ENCODE measurements at places on chromosomes 5 and 9.

GRCh38 chr5:102511666-102512065, 12.9 kb upstream of the SLCO6A1 start:
- peak; percentile 6 for DNase-seq

GRCh38 chr5:172641359-172642050, 442 bp downstream of the NEURL1B start:
- DNase-seq, result peak; percentile 14

DNA sequence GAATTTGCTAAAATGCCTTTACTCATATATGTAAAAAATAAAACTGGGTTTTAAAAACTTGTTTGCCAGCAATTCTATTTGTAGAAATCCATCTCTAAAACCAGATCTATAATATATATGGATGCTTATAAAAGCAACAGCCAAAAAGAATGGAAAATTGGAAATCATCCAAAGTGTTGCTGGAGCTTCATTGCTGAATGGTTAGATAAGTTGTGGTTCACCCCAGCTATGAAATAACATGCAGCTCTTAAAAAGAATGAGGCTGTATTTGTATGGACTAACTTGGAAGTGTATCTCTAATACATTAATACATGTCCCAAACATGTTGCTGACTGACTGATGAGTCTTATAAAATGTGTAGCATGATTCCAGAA, 76.2 kb downstream of the STK10 start:
- DNase-seq, result no peak

DNA sequence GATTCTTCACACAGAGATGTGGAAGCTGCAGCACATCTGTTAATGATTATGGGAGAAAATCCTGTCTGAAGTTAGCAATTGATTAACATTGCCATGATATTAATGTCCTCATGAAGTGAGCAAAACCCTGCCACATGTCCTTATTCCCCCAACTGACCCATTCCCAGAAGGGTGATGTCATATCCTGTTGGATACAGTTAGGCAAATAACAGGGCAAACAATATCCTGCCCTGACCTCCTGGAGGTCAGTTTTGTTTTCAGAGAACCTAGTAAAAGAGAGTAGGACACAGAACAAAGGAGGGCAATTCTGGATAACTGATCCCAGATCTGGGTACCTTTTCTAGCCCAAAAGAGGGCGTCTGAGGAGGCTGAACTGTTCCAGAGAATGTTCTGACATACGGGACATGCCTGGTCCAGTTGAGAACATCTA, 11.0 kb downstream of the ABLIM3 start:
- DNase-seq, result no peak

DNA sequence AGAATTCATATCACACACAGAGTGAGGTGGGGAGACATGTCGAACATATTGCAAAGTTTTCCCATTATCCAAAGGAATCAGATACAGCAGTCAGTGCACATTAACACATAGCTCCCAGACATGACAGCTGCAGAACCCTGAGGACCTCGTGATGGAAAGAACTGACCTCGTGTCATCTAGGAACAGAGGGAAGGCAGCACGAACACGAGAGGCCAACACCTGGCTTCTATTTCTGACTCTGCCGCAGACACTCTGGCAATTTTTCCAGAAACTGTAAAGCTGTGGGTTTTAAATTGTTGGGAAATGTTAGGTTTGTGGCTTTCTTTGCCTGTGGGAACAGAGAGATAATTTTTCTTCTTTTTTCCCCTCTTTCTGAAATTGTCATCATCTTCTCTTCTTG, 315.0 kb upstream of the PIK3R1 start:
- DNase-seq, result no peak

- peak; percentile 42 for DNase-seq
These were observed 269.4 kb downstream of the CWC27 start for GRCh38 chr5:65037831-65038815.

GRCh38 chr9:131752231-131752884, 12.5 kb upstream of the RAPGEF1 start:
- no peak for DNase-seq

DNA sequence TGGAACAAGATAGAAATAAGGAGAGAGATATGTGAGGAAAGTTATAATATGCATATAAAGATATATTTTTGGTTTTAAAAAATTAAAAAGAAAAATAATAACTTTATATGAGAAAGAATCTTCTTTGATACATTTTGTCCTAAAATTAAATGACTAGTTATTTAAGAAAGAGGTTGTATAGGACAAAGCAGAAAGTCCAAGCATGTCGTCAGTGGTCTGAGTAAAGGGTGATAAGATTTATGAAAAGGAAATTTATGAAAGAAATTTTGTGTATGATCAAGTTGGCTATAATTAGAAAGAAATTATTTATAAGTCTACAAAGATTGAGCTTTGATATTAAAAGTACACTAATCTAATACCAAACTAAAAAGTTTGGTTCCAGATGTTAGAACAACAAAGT, 32.0 kb downstream of the GTF3C4 start:
- no peak for DNase-seq

DNA sequence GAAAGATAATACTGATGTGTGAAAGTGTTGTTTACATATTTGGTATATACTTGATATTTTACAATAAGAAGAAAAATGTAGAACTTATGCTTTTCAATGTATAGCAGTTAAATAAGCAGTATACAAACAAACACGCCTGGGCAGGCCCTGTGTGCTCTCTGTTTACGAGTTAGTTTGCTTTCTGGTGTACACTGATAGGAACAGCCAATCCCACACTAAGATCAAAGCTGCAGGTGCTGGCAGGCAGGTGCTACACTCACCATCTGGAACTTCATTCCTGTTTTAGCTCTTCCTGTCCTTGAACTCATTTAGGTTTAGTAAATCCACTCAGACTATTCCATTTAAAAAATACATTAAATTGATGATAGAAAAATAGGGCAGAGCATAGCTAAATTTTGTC, 614.7 kb upstream of the ST8SIA4 start:
- no peak for DNase-seq

DNA sequence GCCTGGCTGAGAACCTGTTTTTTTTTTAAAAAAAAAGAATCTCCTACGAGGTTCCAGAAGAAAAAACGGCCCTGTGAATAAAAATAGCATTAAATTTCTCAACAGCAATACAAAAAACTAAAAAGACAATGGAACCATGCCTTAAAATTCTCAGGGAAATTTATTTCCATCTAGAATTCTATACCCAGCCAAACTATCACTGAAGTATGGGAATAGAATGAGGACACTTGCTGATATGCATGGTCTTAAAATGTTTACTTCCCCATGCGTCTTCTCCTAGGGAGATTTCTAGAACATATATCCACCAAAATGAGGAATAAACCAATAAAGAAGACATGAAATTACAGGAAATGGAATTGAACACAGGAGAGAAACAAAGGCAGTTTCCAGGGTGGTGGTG, 16.5 kb upstream of the NSMF start:
- DNase-seq, result no peak

GRCh38 chr9:70607926-70608325, 193.5 kb upstream of the KLF9 start:
- DNase-seq, result peak; percentile 54

GRCh38 chr5:9447691-9448090, 98.2 kb downstream of the SEMA5A start:
- no peak for DNase-seq

DNA sequence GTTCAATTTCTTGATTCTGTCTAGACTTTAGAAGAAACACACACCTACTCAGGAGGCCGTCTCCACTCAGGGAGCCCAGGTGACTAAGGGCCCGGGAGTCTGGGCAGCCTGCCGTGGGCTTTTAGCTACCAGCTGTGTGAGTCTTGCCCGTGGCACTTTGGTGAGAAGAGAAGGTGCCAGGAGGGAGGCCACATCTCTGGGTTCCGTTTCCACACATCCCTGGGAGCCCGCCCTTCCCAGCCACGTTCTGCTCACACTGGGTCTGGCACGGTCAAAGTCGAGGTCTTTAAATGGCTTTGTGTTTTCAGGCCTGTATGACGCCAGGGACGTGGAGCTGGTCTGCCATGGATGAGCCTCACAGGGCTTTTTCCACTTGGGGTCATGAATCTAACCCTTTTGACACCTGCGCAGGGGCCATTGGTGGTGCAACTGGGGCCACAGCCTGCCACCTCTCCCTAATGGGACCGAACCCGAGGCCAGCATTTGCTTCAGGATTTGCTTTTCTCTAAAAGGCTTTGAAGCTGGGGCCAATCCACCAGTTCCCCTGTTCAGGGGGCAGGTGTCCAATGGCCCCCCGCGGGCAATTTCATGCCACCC, 17.2 kb upstream of the FCN2 start:
- DNase-seq, result no peak

DNA sequence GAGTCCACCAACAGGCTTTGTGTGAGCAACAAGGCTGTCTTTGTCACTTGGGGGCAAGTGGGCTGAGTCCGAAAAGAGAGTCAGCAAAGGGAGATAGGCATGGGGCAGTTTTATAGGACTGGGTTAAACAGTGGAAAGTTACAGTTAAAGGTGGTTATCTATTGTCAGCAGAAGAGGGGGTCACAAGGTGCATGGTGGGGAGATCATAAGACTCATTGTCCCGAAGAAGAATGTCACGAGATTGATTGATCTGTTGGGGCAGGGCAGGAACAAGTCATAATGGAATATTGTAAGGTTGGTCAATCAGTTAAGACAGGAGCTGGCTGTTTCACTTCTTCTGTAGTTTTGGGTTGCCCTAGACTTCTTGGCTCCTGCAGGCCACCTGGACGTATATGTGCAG, 7.6 kb upstream of the HMGCS1 start:
- no peak for DNase-seq

- DNase-seq, result no peak
These were observed 283.8 kb downstream of the FBXL7 start for GRCh38 chr5:15783734-15784133.

GRCh38 chr5:163509291-163509951, 4.0 kb downstream of the MAT2B start:
- DNase-seq, result peak; percentile 12

DNA sequence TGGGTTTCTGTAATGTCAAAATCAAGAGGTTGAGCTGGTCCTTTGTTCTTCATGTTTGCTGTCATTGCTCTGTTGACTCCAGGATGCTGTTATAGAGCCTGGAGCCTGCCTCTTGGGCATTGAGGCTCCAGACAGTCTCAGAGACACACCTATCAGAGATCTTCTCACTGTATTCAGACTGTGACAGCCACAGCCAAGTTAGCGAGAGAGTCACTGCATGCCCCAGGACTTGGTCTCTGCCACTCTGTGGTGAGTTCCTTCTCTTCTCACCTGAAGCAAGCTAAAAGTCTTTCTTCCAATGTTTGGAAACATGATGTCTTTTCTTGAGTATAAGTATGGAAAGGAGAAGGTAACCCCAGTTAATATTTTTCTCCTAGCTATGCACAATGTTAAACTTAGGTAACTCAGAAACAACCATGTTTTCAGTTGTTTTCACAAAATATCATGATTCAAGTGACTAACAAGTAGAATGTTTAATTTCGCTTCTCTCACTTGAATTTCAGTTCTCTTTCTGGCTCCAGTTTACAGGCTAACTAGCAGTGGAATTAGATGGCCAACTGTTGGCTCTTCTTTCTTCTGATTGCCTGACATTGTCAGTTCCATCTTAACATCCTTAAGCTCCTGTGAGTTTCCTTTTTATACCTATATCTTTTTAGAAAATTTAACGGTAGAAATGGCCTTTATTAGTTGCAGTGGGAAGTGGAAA, 20.6 kb upstream of the ZFYVE16 start:
- DNase-seq, result no peak

- DNase-seq, result no peak
These were observed 203.0 kb upstream of the TUT7 start for GRCh38 chr9:86557063-86557766.

GRCh38 chr5:110048491-110048890, 358.8 kb downstream of the MAN2A1 start:
- no peak for DNase-seq

- DNase-seq, result no peak
These were observed 132.8 kb upstream of the RAI14 start for GRCh38 chr5:34523387-34523726.

DNA sequence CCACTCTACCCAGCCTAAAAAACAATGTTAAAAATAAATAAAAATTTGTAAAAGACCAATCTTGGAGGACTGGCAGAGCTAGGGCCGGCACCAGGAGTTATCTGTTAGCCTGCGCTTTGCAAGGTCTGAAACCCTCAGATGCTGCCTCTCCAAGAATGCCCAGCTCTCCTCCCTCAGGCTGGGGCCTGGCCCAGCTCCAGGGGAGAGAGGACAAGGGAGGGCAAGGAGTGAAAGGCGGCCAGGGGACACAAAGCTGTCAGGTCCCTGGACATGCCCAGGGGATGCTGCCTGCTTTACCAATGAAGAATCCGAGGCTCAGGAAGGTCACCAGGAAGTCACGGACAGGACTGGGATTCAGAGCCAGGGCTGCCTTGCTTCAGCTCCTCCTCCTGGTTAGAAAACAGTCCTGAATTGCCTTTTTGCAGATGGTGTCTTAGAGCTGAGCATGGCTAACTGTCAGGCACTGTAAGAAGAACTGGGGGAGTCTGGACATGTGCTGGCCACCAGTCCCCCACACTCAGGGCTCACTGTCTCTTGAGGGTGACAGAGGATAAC, 5.5 kb upstream of the N4BP3 start:
- DNase-seq, result no peak

DNA sequence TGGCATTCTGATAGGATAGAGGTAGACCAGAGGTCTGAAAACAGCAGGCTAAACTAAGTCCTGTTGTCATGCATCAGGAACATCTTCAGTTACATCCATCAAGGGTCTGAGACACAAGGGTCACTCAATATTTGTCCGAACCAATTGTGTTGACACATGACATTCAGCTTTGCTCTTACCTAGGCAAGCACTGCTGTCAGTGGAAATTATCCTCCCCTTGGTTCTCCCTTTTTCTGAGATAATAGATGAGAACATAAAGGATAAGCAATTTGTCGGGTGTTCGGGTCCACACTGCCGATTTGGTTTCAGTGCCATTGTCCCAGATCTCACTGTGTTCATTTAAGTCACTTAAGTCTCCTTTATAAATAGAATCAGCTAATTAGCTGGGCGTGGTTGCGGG, 148.3 kb upstream of the MSX2 start:
- no peak for DNase-seq

- DNase-seq, result no peak
These were observed 71.8 kb downstream of the ZNF618 start for GRCh38 chr9:113947941-113948340.

- DNase-seq, result no peak
These were observed 128.9 kb upstream of the TARS1 start for GRCh38 chr5:33311893-33312292.

DNA sequence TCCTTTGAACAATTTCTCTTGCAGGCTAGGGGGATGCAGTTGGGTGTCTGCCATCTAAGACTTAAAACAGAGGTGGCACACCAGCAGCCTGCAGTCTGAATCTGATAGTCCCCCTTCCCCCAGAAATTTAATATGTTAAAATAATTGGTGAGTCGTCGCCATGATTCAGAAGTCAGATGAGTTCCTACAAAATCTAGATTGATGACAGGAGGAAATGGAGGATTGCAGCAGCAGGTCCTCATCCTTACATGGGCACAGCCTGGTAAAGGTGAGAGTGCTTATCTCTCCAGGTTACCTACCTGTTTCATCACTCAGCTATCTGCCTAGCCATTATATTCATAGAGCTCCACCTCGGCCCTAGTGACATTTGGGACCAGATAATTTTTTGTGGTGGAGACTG, 112.3 kb downstream of the PCSK1 start:
- no peak for DNase-seq

DNA sequence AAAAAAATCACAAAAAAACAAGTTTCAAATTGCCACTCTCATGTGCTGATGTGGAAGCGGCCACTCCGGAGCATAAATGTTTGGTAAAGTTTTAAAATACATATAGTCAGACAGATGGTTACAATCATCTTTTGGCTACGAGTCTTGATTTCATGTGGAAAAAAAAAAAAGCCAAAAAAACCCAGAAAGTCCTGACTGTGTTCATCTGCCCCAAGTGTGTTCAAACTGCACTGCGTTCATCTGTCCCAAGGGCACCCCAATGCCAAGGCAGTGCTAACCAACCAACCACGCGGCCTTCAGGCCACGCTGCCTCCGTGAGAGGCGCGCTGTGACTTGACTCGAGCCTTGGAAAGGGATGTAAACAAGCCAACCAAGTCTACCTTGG, 127.1 kb downstream of the MYO10 start:
- no peak for DNase-seq

Data from A673 (cell line).